Activated naive CD8-positive, alpha-beta T cell treated with anti-CD3 and anti-CD28 coated beads, Interleukin-2, amount 10 ng/mL, durations not matched to agents 7 days and 5 days (primary cell): ENCODE measurements at places on chromosomes 6 and 20. TPM values are rescaled to one million over a fixed set of nuclear protein-coding genes. Genes with fewer than 3 reads are reported as not detected.

Gene LAMA5
- 0.54 TPM for total RNA-seq

Gene RIPOR2
- 181 TPM for total RNA-seq

Gene SIGLEC1
- total RNA-seq = 0.20 TPM

Gene OR2J3
- not detected for total RNA-seq

Gene SSTR4
- not detected for total RNA-seq
